ENCODE measurements at places on chromosomes 12 and 14. TPM values are rescaled to one million over a fixed set of nuclear protein-coding genes. Genes with fewer than 3 reads are reported as not detected.

DNA sequence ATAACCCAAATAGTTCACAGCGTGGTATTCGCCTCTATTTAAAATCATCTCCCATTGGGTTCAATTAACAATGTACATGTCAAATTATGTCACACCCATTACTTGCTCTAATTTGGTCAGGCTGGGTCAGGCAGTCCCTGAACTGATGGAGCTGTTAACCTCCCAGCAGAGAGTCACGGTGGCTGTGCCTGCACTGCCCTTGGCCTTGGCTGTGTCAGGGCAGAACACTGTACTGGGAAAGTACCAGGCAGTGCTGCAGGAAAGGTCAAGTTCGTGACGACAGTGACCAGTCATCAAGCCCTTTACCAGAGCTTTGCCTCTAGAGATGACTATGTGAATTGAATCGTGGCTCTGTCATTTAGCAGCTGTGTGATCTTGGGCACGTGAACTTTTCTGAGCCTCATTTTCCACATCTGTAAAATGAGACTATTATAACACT is 100.0 kb downstream of the ARF6 start:
- DNase-seq: peak; percentile 76

DNA sequence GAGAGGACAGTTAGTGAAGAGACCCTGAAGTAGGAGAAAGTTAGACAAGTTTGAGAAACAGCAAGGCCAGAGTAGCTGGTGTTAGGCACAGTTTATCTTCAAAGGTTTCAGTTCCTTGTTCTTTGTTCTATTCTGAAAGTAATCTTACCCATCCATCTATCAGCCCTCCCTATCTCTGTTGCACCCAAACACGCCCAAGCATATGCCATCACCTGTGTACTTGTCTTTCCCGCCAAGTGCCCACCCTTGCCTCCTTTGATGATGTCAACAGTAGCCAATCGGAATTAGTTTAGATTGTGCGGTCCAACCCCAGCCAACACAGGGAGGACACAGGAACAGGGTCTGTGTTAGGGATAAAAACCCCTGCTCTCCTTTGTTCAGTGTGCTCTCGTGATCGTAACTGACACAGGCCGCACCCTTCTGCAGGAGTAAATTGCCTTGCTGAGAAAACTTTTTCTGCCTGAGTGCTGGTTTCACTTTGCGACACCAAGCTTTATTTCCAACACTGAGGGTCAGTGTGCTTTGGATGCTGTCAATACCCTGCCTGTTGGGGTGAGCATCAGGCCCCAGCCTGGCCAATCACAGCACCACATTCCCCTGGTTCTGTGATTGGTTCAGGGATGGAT is 4.7 kb upstream of the TMEM229B start:
- no peak for DNase-seq

GRCh38 chr12:47307680-47308399 is 228.1 kb upstream of the AMIGO2 start:
- no peak for DNase-seq

DNA sequence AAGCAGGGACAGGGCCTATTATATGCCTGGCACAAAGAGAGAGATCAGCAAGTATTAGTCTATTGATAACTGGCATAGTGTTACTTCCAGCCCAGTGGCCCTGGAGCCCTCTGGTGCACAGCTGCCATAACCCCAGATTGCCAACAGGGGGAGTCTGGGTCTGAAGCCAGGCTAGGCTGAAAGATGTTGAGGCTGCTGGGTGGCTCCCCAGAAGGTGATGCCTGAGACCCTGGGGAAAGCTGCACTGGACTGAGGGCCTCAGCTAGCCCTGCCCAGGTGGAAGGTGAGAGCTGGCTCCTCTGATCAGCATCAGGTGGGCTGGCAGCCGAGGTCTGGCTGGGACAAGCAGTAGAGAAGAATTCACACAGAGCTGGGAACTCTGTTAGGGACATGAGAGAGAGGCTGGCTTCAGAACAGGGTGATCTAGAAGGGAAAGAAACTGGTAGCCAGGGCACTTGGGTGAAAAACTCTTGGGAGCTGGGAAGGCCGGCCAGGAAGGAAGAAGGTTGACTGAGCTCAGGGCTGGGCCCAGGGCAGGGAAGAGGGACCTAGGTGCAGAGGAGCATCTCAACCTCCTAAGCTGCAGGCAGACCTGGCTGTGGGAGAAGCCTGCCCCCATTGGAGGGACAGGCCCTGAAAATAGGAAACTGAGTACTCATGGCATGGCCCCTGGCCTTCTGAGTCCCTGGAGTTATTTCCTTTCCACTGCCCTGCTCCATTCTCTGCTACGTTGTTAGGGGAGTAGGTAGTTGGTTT is 3.9 kb downstream of the GZMH start:
- no peak for DNase-seq

DNA sequence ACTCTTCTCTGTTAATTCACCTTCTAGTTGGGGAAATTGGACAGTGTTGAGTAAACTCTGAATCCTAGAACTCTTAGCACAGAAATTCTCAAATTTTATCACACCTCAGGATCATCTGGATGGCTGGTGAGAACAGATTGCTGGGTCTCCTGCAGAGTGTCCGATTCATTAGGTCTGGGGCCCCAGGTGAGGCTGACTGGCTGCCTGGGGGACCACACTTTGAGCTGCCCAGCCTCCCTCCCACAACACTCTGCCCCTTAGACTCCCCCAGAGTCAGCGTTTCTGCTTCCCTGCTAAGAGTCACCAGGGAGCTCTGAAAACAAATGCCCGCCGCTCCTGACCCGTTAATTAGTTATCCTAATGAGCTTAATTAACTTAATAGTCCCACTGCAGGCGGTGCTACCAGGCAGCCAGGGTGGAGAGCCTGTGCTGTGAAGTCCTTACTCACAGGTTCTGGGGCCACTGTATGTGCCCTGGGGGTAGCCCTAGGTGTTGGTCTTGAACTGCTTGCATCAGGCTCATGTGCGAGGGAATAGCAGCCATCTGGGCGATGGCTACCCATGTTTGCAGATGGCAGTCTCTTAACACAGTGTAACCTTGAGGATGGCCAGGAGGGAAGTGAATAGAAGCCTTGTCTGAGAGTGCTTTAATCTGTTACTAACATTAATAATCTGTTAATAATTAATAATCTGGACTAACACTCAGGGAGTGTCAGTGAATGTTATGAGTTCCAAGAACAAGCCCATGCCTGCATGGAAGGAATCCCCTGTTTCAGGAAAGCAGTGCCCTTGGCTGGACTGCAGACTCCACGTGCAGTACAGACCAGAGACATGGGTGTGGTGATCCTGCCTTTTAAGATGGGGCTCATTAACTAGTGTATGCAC is 35.6 kb downstream of the AACS start:
- DNase-seq: no peak

- DNase-seq: peak; percentile 59
Observed at GRCh38 chr12:72272091-72272661, at the start of gene TRHDE. Gene TRHDE, plus strand, starts transcription at chr12:72272370. Its CDS starts 274 bp downstream, at chr12:72272644.

DNA sequence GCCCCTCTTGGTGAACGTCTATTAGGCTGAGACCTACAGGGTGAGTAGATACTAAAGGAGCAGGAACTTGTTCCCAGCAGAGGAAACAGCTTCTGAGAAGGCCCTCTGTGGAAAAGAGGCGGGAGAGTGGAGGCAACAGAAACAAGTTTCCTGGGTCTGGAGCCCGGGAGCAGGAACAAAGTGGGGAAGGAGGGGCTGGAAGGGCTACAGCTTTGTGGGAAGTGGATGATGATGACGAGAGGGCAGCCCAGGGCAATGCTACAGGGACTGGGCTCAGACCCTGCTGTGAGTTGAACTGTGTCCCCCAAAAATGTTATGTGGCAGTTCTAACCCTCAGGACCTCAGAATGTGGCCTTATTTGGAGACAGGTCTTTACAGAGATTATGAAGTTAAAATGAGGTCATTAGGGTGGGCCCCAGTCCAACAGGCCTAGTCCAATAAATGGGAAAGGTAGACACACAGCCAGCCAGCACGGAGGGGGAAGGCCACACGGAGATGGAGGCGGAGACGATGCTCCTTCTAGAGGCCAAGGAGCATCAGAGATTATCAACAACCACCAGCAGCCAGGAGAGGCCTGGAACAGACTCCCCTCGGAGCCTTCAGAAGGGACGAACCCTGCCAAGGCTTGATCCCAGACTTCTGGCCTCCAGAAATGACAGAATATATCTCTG is 14.3 kb downstream of the CAMKK2 start:
- DNase-seq: no peak

DNA sequence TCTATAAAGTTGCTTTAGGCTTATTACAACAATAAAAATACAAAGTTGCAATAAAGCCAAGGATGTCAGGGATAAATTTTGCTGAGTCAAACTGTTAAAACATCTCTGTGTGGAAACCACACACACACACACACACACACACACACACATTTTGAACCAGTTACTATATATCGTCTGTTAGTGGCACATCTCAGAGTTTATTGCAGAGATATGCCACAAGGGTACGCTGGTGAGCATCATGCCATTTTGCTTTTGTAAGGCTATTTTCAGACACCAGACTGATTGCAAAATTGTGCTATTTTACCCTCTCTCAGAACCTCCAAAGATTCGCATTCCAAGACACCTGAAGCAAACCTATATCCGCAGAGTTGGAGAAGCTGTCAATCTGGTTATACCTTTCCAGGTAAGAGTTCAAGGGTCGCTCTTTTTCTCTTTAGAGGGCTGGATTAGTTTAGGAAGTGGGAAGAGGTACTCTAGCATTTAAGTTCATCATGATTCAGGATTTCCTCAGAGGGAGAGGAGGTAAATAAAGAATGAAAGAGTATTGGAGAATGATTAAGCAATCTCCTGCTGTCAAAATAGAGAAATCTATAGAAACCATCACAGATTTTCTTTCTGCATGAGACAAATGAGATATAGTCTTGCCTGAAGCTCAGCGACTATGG is 27.3 kb upstream of the CHPT1 start:
- DNase-seq: peak; percentile 67

KLHL33 gene
- total RNA-seq: 0.44 TPM
